ENCODE measurements at places on chromosomes 5 and 9. TPM values are rescaled to one million over a fixed set of nuclear protein-coding genes. Genes with fewer than 3 reads are reported as not detected.
A peak's percentile ranks its signal among the peaks of the same experiment; 100 is the strongest.

Gene TRIM14
- polyA plus RNA-seq: 28.5 TPM

Gene PDLIM4
- polyA plus RNA-seq: not detected

Gene ROPN1L
- polyA plus RNA-seq: 1.9 TPM

GRCh38 chr9:4985386-4986266 is 554 bp downstream of the JAK2 start:
- peaks cover 62% of the 10 kb centered on the region for H3K4me1 ChIP-seq
- peak overlapping the region; percentile 88 for H3K4me3 ChIP-seq
- peaks cover 28% of the 10 kb centered on the region for H3K36me3 ChIP-seq
- no peak for DNase-seq
- no peaks in the 10 kb centered on the region for H3K27me3 ChIP-seq
- H3K27ac ChIP-seq: peak overlapping the region; percentile 99

GRCh38 chr9:114216081-114216480 is 60.7 kb downstream of the COL27A1 start:
- no peak overlapping the region for H3K27ac ChIP-seq
- no peak for DNase-seq
- H3K27me3 ChIP-seq: no peaks in the 10 kb centered on the region
- no peaks in the 10 kb centered on the region for H3K36me3 ChIP-seq

- no peaks in the 10 kb centered on the region for H3K36me3 ChIP-seq
- H3K27ac ChIP-seq: peak overlapping the region; percentile 99
- DNase-seq: no peak
Measured at GRCh38 chr9:33815781-33816180, 1.2 kb upstream of the UBE2R2 start.

- H3K36me3 ChIP-seq: no peaks in the 10 kb centered on the region
- no peak for DNase-seq
- no peak overlapping the region for H3K4me3 ChIP-seq
- H3K27ac ChIP-seq: no peak overlapping the region
- no peaks in the 10 kb centered on the region for H3K27me3 ChIP-seq
Measured at GRCh38 chr5:168612996-168613395, 33.8 kb upstream of the PANK3 start.

GRCh38 chr9:115649991-115650472 is 503.6 kb upstream of the PAPPA start:
- no peak for DNase-seq
- no peaks in the 10 kb centered on the region for H3K27me3 ChIP-seq

GRCh38 chr9:112836394-112836793 is 54.3 kb downstream of the SLC46A2 start:
- H3K4me3 ChIP-seq: no peak overlapping the region
- peaks cover 72% of the 10 kb centered on the region for H3K36me3 ChIP-seq
- H3K27me3 ChIP-seq: no peaks in the 10 kb centered on the region
- DNase-seq: no peak

GRCh38 chr5:122056913-122057312 is 21.1 kb downstream of the LOX start:
- no peak for DNase-seq
- no peaks in the 10 kb centered on the region for H3K27me3 ChIP-seq
- H3K36me3 ChIP-seq: no peaks in the 10 kb centered on the region
- no peaks in the 10 kb centered on the region for H3K4me1 ChIP-seq
- H3K4me3 ChIP-seq: no peak overlapping the region
- no peak overlapping the region for H3K27ac ChIP-seq

GRCh38 chr5:152007653-152008335 is 83.1 kb upstream of the GLRA1 start:
- DNase-seq: no peak
- H3K4me1 ChIP-seq: no peaks in the 10 kb centered on the region
- H3K27ac ChIP-seq: no peak overlapping the region
- no peaks in the 10 kb centered on the region for H3K36me3 ChIP-seq
- H3K4me3 ChIP-seq: no peak overlapping the region
- no peaks in the 10 kb centered on the region for H3K27me3 ChIP-seq

- H3K27me3 ChIP-seq: peaks cover 13% of the 10 kb centered on the region
- H3K4me3 ChIP-seq: no peak overlapping the region
- peaks cover 16% of the 10 kb centered on the region for H3K4me1 ChIP-seq
- no peak for DNase-seq
- no peak overlapping the region for H3K27ac ChIP-seq
- no peaks in the 10 kb centered on the region for H3K36me3 ChIP-seq
Measured at GRCh38 chr9:33446240-33446945, 1.0 kb downstream of the AQP3 start.

Data from CD14-positive monocyte (primary cell).